ENCODE measurements at places on chromosomes 2 and 18. TPM values are rescaled to one million over a fixed set of nuclear protein-coding genes. Genes with fewer than 3 reads are reported as not detected.

DNA sequence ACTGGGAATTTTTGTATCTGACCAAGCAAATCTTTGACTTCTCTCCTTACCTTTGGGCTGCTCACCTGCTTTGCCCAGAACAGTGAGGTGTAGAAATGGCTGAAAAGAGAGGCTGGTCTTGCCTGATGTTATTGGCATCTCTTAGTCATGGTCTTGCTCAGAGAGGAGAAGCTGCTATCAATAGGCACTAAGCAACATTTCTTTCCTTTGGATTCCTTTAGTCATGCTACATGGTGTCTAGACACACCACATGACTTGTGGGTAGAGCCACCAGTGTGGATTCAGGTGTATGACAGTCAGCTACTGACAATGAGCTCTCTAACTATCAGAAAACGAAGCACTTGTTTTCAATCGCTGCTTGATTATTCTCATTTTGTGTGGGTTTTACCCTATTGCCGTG, 341.3 kb upstream of the DCC start:
- ATAC-seq, result no peak

GRCh38 chr2:219010873-219011272, 17.7 kb upstream of the CRYBA2 start:
- no peak for ATAC-seq

GRCh38 chr18:23528580-23529472, 25.5 kb downstream of the RMC1 start:
- ATAC-seq, result peak; percentile 35

- ATAC-seq, result no peak
Measured at GRCh38 chr18:21309248-21309647, 67.2 kb downstream of the GREB1L start.

GRCh38 chr2:38602136-38602731, 494 bp downstream of the HNRNPLL start:
- ATAC-seq, result peak; percentile 19

DNA sequence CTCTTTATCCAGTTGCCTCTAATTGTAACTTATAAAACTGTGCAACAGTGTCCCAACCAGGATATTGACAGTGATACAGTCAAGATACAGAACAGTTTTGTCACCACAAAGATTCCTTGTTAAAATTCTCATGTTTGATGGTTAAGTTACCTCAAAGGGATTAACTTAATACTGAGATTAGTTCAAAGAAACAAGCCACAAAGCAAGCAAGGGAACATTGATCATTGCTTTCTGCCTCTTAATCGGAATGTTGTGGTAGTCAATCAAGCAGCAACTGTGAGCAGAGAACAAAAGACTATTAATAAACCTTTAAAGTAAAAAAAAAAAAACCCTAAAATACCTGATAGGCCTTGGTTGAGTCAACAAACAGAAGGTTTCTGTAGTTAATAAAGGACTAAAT, 352.3 kb downstream of the PARD3B start:
- no peak for ATAC-seq

GRCh38 chr18:48566589-48566988, 27.8 kb downstream of the CTIF start:
- ATAC-seq, result peak; percentile 54

LRATD1 gene
- total RNA-seq, result 74.7 TPM

FAM124B gene
- total RNA-seq, result 0.36 TPM

DNAJC10 gene
- total RNA-seq, result 32.1 TPM
